ENCODE measurements at places on chromosomes 7 and 10.
A peak's percentile ranks its signal among the peaks of the same experiment; 100 is the strongest.

- DNase-seq, result no peak
Observed at GRCh38 chr10:50541921-50542320, 81.8 kb downstream of the SGMS1 start.

DNA sequence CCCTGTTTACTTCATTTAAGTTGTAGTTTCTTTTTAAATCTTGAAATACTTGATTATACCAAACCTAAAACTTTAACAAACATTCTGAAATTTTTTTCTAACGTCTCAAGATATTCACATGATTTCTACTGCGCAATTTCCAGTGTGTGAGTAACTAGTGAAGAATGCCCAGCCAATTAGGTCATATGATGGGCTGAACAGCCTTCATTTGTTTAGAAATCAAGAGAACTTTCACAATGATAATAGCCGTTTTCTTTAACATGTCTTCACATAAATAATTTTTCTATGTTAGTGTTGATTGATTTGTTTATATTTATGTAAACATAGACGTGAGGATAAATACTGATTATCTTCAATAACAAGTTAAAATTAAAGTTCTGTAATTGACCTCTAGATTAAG, 21.8 kb downstream of the STAM start:
- no peak for DNase-seq

DNA sequence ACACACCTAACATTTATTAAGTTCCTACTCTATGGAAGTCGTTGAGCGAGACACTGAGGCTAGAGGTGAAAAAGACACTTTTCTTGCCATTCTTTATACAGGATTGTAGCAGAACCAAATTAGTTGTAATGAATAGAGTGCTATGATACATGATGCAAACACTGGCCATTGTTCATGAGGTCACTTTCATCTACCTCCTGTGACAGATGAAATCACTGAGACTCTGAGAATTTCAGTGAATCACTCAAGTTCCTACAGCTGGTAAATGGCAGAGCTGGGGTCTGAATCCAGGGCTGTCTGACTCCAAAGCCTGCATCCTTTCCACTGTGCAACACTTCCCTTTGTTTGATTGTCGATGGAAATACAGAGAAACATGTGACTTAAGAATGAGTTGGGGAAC, 657.6 kb downstream of the LRMDA start:
- no peak for DNase-seq

DNA sequence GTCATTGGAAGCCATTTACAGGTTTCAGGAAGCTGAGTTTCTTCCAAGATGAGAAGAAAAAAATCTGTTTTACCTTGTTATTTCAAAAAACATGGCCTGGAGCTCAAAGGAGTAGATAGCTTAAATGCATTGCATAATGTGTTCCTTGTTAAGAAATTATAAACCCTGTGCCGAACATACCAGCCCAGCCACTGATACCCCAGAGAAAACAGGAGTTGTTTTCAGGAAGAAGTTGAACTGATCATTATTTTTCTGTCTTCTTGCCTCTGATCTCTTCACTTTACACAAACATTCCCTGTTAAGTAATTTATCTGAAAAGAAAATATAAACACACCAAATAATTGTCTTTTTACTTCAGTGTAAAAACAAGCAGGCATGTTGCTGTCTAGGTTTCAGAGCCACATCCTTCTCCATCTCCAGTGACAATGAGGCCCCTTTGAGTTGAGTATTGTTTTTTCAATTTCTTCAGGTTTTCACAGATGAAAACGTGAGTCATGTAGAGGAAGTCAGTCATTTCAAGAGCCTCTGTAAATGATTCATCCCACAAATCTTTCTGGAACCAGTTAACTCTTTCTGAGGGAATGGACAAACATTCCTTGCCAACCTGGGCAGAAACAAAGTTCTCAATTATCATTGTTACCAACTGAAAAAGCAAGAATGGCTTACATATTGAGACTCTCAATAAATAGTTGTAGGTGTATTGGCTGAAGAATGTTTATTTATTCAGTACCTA, 244.2 kb downstream of the IPMK start:
- DNase-seq, result no peak

- no peak for DNase-seq
Observed at GRCh38 chr10:80173466-80173865, 31.9 kb downstream of the ANXA11 start.

DNA sequence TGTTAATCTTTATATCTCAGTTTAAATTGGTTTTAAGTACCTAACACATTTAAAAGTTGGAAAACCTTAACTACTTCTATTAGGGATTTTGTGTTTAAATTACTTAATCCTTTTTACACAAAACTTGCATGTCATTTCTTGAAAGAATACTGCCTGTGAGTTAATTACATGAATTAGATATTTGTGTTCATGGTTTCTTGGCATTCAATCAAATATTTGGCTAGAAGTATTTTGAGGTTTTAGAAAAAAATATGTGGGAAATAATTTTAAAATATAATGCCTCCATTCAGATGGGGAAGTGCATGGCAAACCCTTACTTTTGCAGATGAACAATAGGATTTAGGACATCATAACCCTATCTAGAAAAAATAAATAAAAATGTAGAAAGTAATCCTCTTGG, 186.5 kb upstream of the SEMA3E start:
- peak; percentile 4 for DNase-seq

DNA sequence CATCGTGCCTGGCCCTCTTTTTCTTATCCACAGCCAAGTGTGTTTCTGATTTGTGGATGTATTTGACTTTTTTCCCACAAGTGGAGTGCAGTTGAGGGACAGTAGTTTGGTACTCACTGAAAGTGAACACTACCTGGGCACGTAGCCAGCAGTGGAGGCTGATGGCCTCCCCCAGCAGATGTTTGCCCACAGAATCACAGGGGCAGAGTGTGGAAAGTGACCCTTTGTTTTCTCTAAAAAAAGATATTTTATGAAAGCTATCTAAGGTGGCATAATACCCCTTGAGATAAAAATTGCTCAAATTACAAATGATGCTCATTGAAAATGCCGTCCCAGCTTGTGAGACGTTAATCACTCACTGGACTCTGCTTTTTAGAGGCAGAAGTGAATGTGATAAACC, 29.1 kb downstream of the WDR37 start:
- DNase-seq, result no peak

DNA sequence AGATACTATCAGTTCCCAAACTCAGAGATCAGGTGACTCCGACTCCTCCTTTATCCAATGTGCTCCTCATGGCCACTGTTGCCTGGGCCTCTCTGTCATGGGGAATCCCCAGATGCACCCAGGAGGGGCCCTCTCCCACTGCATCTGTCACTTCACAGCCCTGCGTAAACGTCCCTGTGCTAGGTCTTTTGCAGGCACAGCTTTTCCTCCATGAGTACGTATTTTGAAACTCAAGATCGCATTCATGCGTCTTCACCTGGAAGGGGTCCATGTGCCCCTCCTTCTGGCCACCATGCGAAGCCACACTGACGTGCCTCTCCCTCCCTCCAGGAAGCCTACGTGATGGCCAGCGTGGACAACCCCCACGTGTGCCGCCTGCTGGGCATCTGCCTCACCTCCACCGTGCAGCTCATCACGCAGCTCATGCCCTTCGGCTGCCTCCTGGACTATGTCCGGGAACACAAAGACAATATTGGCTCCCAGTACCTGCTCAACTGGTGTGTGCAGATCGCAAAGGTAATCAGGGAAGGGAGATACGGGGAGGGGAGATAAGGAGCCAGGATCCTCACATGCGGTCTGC, 162.2 kb downstream of the EGFR start:
- DNase-seq, result no peak

DNA sequence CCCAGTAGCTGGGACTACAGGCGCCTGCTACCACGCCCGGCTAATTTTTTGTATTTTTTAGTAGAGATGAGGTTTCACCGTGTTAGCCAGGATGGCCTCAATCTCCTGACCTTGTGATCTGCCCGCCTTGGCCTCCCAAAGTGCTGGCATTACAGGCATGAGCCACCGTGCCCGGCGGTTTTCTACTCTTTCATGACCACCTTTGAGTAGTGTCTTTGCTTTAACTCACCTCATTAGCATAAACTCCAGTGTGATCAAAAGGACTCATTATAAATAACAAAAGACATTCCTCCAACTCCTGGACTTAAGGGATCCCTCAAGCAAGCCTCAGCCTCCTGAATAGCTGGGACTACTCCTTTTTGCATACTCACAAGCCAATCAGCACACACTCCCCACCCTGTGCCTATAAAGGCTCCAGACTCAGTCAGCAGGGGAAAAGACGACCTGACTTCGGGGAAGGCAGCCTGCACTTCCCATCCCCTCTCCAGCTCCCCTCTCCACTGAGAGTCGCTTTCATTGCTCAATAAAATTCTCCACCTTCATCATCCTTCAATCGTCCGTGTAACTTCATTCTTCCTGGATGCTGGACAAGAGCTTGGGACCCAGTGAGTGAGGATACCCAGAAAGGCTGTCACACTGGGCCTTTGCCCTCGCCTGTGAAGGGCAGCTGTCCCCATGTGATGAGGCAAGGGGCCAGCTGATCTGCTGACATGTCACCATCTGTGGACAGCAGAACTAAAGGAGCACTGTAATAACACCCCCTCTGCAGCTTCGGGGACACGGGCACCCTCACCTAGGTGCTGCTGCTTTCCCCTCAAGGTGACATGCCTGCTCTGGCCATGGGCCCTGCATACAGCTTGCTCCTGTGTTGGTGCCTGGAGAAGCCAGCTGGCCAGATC, 35.0 kb upstream of the EIF4H start:
- no peak for DNase-seq

DNA sequence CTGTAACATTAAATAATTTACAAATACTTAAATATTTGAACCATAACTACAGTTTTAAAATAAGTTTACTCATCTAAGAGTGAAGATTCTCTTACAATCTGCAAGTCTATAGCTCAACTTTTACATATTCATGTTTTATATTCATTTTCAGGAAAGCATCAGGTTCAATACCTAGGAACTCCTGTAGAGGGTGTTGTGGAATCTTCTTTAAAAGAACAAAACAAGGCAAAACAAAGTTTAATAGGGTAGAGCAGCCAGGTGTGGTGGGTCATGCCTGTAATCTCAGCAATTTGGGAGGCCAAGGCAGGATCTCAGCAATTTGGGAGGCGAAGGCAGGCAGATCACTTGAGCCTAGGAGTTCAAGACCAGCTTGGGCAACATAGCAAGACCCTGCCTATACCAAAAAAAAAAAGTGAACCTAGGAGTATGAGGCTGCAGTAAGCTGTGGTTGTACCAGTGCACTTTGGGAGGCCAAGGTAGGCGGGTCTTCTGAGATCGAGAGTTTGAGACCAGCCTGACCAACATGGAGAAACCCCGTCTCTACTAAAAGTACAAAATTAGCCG, 45.1 kb downstream of the ST8SIA6 start:
- DNase-seq, result no peak

GRCh38 chr7:18808026-18808425, 309.4 kb downstream of the TWIST1 start:
- DNase-seq, result peak; percentile 78

- DNase-seq, result peak; percentile 6
Observed at GRCh38 chr7:131071786-131072504, 255.7 kb upstream of the MKLN1 start.

GRCh38 chr7:80517282-80517747, 5.5 kb upstream of the GNAT3 start:
- DNase-seq, result no peak

- no peak for DNase-seq
Observed at GRCh38 chr7:33666531-33666930, 238.8 kb upstream of the BMPER start.
